Lower lobe of right lung (tissue), 2 donors: ENCODE measurements at places on chromosomes 11 and 22. TPM values are rescaled to one million over a fixed set of nuclear protein-coding genes. Genes with fewer than 3 reads are reported as not detected.

DNA sequence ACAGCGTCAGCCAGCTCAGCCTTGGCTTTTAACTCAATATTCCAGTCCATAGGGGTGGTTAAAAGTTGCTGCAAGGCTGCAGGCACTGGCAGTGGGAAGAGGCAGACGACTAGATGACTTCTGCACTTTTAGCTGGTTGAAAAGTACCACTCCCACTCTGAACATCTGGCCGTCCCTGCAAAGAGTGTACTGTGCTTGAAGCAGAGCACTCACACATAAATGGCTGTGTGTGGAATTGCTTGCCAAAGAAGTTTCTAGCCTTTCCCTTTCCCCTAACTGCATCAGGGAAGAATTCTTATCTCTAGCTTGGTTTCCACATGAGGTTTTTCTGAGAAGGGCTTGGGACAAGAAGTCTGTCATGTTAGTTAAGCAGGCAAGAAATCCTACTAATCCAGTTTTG lies 5.1 kb upstream of the PHLDB1 start:
- DNase-seq: no peak

GRCh38 chr11:105738251-105738650 lies 128.4 kb downstream of the GRIA4 start:
- no peak for DNase-seq

GRCh38 chr11:82988936-82989627 lies 82.6 kb downstream of the RAB30 start:
- DNase-seq: no peak

Gene MMP13
- total RNA-seq: not detected

Gene TP53AIP1
- not detected for total RNA-seq

Gene C22orf31
- total RNA-seq: not detected

GRCh38 chr11:92416971-92417725 lies 192.5 kb downstream of the FAT3 start:
- no peak for DNase-seq

- no peak for DNase-seq
Observed at GRCh38 chr11:120398132-120398531, 61.9 kb downstream of the ARHGEF12 start.

DNA sequence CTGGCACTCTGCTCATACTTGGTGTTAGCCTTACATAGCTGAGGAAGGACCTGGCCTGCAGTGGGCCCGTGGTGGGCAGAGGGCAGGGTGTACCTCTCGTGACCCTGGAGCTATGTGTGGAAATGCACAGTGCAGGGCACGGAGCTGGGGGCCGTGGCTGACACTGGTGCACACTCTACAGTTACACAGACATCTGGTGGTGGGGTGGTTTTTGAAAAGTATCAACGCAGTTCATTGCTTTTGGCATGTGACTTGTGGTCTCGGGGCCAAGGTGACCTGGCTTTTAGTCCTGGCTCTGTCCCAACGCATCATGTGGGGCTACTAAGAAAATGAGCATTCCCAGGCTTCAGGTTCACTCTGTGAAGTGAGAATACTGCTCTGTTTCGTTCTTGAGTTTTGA lies 553.6 kb downstream of the NTM start:
- DNase-seq: no peak

Gene MB
- total RNA-seq: 0.86 TPM
